ENCODE measurements at places on chromosomes 6 and 20. TPM values are rescaled to one million over a fixed set of nuclear protein-coding genes. Genes with fewer than 3 reads are reported as not detected.

TMC2 gene
- polyA plus RNA-seq, result not detected

PNLDC1 gene
- not detected for polyA plus RNA-seq

EYS gene
- 0.09 TPM for polyA plus RNA-seq

TLDC2 gene
- polyA plus RNA-seq, result 0.16 TPM

COL9A3 gene
- 0.29 TPM for polyA plus RNA-seq

ARMC2 gene
- polyA plus RNA-seq, result not detected

NHSL1 gene
- 0.67 TPM for polyA plus RNA-seq
